ENCODE measurements at places on chromosomes 7 and 10.

- no peak for DNase-seq
These were observed 22.9 kb upstream of the GPR22 start for GRCh38 chr7:107446988-107447387.

DNA sequence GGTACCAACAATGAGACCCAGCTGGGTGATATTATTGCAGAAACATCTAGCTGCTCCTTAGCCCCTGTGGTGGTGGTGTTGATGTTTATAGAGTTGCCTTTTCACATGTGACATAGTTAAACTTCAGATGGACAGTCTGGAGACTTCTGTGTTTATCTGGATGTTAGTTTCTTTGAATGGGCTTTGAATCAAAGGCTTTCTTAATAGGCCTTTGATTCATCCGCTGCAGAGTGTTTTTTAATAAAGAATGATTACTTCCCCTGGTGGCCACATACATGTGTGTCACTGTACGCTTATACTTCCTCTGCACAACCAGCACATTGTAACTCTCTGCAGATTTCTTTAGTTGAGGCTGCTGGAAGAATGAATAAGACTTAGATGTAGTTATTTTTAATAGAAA, 221.0 kb downstream of the DYNC1I1 start:
- DNase-seq = no peak

DNA sequence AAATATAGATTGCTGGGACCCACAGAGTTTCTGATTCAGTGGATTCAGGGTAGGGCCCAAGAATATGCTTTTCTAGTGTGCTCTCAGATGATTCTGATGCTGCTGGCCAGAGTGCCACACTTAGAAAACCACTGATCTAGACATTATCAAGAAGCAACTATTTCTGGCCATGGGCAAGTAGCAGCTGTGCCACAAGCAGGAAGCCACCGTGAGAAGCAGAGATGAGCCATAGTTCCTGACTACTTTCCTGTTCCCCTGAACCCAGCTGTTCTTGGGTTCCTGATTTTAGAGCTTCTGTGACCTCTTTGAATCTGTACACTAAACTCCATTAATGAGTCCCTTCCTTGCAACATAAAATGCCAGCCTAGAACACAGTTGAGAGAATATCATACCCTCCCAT, 38.1 kb upstream of the PIK3AP1 start:
- DNase-seq = peak; percentile 52

DNA sequence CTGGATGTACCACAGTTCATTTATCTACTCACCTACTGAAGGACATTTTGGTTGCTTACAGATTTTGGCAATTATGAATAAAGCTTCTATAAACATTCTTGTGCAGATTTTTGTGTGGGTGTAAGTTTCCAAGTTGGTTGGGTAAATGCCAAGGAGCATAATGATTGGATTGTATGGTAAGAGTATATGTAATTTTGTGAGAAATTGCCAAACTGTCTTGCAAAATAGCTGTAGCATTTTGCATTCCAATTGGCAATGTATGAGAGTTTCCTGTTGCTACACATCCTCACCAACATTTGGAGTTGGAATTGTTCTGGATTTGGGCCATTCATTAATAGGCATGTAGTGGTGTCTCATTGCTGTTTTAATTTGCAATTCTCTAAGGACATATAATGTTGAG, 33.9 kb upstream of the HYAL4 start:
- DNase-seq = no peak

DNA sequence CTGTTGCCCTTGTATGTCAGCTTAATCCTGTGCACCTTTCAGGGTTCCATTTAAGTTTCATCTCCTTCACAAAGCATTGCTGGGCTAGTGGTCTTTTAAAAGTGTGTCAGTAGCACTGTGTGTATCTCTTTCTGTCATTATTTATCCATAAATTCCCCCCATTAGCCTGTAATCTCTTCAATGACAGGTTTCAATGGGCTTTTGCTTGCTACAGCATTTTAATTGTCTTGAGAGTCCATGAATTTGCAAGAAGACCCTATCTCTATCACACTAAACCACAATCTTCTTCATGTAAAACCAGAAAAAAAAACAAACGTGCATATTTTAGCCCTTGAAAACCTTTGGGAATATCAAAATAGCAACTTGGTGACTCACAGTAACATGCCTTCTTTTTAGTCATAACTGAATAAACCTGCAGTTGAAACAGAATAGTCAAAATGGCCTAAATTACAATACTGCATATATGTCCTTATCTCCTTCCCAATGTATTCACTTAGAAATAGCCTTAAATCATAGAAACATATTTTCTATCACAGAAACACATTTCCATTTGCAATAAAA, 118.6 kb downstream of the PON1 start:
- no peak for DNase-seq

DNA sequence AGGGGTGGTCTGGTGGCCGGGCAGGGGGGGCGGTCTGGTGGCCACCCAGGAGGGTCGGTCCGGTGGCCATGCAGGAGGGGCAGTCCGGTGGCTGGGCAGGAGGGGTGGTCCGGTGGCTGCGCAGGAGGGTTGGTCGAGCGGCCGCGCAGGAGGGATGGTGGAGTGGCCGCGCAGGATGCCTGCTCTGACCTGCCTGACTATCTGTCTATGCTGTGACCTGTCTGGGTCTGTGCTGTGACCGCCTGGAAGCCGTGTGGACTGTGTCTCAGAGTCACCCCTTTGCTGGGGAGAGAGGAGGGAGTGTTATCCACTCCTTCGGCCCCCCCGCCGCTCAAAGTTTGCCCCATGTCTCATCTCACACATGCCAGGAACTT, 113.2 kb downstream of the ACTR3B start:
- DNase-seq = no peak

GRCh38 chr7:55557666-55558188, 14.6 kb downstream of the VOPP1 start:
- peak; percentile 77 for DNase-seq

DNA sequence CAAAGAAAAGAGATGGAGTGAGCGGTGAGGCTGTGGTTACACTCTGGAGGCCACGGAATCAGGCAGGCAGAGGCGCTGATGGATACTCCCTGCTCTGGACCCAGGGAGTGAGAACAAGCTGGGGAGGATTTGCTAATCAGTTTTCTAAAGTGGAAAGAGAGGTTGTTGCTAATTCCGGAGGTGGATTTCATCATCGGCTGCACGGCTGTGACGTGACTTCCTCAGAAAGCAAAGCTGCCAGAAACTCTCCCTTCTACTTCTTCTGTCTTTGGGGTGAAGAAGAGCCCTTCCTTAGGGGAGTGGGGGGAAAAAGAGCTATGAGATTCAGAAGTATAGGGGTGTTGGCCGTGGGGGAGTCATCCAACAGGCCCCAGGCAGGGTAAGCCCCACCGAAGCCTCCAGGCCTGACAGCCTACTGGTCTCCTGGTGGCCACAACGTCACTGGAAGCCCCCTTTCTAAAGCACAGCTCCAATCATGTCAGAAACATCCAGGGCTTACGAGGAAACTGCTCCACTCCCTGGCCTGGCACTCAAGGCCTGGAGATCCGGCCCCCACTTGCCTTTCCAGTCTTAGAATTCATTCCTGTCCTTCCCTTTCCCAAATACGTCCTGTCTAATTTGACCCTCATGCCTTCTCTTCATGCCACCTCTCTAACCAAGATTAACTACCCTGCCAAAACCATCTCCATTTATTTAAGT, 114.5 kb downstream of the HIP1 start:
- DNase-seq = no peak

GRCh38 chr7:86790383-86790782, 146.7 kb downstream of the GRM3 start:
- DNase-seq = no peak

GRCh38 chr10:50469778-50470193, 154.0 kb downstream of the SGMS1 start:
- DNase-seq = no peak

DNA sequence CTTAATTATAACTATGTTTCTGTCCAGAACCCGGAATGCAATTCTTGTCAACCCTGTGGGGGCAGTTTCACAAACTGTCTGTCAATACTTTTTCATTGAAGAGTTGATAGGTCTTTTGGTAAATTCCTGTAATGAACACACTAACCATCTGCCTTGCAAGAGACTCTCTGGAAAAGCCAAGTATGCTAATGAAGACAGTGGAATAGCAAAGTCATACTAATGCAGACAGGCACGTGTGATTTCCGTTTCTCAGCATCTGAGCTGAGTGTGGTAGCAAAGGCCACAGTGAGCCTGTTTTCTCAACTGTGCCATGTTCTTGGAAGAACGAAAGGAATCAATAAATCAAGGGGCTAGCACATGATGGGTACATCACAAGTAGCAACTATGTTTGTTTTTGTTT, 494.1 kb upstream of the NRP1 start:
- no peak for DNase-seq

GRCh38 chr7:154990964-154991540, 11.9 kb downstream of the PAXIP1 start:
- DNase-seq = no peak

- no peak for DNase-seq
These were observed 26.8 kb upstream of the MYO3A start for GRCh38 chr10:25907261-25907660.

DNA sequence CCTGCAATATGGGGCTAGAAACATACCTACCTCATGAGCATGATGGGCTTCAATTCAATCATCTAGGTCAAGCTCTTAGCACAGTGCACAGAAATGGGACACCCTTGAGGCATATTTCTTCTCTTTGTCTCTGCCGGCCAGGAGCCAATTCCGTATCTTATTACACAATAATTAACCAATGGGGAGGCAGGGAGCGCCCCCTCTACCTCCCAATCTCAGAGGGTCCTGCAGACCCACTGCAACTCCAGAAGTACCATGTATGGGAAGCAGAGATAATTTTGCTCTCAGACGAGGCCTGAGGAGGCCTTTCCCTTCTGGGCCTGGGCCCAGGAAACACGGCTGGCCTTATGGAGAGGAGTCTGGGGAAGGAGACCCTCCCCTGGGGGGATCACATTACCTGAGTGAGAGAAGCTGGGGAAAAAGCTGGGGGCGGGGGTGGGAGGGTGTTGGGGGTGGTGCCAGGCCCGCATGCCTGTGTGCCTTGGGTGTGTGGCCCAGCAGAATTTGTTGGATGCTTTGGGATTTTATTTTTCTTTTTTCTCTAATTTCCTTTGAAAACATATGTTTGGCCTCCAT, 155.5 kb downstream of the UBE2H start:
- no peak for DNase-seq

DNA sequence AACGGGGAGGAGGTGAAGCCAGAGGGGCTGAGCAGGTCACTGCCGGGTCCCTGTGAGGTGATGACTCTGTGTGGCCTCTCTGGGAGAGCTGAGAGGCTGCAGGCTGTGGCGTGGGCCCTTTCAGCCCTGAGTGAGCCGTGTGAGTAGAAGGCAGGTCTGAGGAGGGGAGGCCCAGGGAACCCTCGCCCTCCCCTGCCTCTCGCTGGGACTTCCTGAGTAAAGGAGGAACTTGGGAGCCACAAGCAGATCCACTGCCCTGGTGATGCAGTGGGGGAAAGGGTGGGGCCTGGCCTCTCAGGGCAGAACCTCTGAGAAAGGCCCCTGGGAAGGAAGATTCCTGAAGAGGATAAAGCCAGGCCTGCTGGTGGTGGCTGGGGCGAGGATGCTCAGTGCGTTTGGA, 22.8 kb downstream of the EEPD1 start:
- no peak for DNase-seq

GRCh38 chr7:128932862-128933179, 4.9 kb upstream of the IRF5 start:
- peak; percentile 57 for DNase-seq

GRCh38 chr10:62831346-62831745, 15.2 kb upstream of the EGR2 start:
- DNase-seq = no peak

- no peak for DNase-seq
These were observed 194.9 kb upstream of the ETV1 start for GRCh38 chr7:14184292-14184864.

- DNase-seq = no peak
These were observed 100.3 kb downstream of the TRRAP start for GRCh38 chr7:98978672-98979071.

DNA sequence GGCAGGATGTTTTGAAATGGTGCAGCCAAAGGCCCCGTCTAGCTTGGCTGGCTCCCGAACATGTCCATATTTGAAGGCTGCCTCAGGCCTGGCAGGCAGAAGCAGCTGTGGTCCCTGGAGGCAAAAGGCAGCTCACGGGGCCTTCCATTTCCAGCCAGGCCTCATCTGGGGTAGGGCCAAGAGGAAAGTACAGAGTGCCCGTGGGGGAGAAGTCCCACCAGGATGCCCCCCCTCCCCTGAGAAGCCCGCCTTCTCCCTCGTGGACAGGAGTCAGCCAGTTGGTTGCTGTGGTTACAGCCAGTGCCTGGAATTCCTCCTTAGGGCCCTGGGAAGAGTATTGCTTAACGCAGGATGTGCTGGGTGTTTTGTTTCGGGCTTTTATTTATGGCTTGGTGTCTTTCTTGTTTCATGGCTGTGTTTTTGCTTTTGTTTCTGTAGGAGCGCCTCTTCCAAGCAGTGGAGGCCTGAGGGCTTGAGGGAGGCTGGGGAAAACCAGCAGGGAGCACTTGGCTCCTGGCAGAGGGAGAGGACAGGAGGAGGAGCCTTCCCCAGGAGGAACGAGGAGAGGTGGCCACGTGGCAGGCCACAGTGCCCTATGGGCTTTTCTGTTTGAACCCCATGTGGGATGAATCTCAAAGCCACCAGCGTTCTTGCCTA, 45.4 kb downstream of the CHST3 start:
- no peak for DNase-seq

DNA sequence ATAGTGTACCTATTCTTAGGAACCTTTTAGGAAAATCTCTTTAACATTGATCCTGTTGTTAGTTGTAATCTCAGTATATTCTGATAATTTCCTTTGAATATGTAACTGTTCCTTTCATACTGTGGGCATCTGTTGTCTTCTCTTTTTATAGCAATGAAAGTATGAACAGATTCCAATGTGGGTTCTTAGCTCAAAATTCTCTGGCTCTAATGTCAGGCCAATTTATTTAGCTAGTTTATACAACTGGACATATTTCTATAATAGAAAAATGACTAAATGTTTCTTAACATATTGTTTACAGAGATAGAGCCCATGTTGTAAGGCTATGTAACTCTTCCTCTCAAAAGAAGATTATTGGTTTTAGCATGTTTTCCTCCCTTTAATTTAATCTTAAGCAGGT, 363.2 kb downstream of the AUTS2 start:
- no peak for DNase-seq

GRCh38 chr7:31416381-31416870, 75.9 kb upstream of the NEUROD6 start:
- no peak for DNase-seq

- DNase-seq = no peak
These were observed 40.7 kb upstream of the LEP start for GRCh38 chr7:128200376-128200775.

DNA sequence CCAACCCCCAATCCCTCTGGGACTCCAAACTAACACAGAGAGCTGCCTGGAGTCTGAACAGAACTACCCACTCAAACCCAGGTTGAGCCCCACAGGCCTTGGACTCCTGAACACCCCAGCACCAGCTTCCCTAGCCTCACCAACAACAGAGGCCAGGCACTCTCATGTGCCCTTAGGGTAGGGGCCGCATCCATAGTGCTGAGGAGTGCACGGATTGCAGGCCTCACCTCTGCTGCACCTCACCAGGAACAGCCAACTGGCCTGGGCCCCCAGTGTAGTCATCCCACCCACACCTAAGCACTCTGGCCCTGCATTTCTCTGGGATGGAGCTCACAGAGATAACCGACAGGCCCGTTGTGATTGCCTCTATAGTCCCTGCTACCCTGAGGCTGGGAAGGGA, 194.2 kb downstream of the HPSE2 start:
- DNase-seq = no peak

GRCh38 chr10:78524941-78525340, 491.3 kb downstream of the RPS24 start:
- no peak for DNase-seq
